Dermis microvascular lymphatic vessel endothelial cell (primary cell): ENCODE measurements at places on chromosomes 3 and 15. TPM values are rescaled to one million over a fixed set of nuclear protein-coding genes. Genes with fewer than 3 reads are reported as not detected.

CSPG4 gene
- total RNA-seq, result under 0.01 and 0.13 TPM in 2 replicates

HYKK gene
- 0.90 and 1.6 TPM in 2 replicates for total RNA-seq

ZPLD1 gene
- total RNA-seq, result not detected in 2 replicates

SERINC4 gene
- total RNA-seq, result not detected in 2 replicates

HDGFL3 gene
- 25.5 and 26.4 TPM in 2 replicates for total RNA-seq

CADPS gene
- total RNA-seq, result not detected in 2 replicates
